ENCODE measurements at places on chromosomes 1 and 21.

DNA sequence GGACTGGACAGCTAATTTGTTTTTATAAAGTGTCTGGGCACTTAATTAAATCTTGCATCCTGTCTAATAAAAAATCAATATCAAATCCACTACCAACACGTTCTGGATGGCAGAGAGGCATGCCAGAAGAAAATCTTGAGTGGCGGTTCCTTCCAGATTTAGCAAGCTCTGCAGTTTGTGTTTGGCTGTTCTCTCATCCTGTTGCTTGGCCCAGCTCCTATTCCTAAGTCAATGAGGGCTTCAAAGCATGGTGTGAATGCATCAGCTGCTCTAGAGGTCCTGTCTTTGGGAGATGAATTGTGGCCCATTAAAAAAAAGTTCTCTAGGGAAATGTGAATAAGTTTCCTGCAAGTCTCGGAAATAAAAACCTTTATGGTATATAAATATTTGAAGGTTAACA is 90.3 kb downstream of the DISC1 start:
- DNase-seq = no peak

GRCh38 chr1:38291906-38292521 is 245.4 kb upstream of the POU3F1 start:
- DNase-seq = no peak

DNA sequence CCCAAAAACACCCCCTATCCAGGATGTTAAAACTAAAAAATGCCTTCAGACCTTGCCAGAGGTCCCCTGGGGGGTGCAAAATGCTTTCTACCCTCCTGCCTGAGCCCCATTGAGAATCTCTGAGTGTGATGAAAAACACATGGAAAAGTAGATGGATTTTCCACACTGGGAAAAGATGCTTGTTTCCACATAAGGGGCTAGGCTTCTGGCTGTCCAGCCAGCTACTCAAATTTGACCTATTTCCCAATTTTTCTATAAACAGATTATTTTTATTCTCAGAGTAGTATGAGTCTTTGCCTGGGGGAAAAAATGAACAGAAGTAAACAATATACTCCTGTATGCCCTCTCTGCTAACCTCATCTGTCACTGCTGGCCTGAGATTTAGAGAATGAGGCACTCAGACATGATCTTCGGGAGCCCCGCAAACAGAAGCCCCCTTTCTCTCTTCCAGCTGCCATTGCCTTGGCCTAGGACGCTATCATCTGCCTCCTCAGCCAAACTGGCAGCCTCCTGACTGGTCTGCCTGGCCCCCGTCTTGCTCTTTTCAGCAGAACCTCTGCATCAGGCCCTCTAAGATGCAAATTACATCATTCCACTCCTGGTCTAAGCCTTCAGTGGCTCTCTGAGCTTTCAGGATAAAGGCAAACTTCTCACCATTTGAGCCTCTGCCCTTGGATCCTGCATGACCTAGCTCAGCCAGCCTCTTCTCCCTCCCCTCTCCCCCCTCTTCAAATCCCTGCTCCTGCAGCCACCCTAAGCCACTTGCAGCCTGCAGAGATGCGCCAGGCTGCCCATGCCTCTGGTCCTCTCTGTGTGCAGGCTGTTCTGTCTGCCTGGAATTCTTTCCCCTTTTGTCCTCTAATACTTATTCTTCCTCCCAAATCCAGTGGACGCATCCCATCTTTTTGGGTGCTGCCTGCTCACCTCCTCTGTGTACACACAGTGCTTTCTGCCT is 39.7 kb upstream of the TMEM125 start:
- no peak for DNase-seq

- DNase-seq = no peak
Measured at GRCh38 chr1:24294716-24295371, 24.3 kb upstream of the GRHL3 start.

- no peak for DNase-seq
Measured at GRCh38 chr1:3102641-3103040, 33.6 kb downstream of the PRDM16 start.

GRCh38 chr1:14661222-14661621 is 62.7 kb downstream of the KAZN start:
- DNase-seq = no peak

DNA sequence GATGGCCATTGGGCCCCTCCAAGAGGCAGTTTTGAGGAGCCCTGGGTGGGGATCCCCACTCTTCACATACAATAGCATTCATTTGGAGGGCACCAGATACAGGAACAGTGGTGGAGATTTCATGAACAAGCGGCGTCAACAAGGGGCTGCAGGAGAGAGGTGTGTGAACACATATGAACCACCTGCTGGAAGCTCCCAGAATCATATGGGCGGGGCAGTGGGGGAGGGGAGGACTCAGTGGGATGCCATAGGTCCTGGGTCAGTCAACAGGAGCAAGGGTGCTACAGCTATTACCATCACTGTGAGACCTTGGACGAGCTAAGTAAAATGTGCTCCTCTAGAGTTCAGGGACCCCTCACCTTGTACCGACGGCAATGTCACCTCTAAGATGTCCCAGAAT is 100.4 kb upstream of the IRF2BP2 start:
- no peak for DNase-seq

DNA sequence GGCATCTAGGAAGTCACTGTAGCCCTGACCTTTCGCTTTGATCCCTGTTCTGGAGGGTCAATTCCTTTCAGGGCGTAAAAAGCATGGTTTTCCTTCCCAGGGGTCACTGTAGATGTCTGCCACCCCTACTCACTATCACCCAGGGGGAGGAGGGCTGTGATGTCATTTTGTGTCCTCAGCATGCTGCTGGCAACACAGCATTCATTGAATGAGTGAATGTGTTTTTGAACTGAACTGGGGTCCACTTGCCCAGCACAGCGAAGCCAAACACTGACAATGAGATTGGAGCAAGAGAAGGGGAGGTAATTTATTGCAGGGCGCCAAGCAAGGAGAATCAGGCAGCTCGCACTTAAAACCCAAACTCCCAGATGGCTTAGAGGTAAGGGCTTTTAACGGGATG is 78.2 kb upstream of the PGBD5 start:
- DNase-seq = no peak

DNA sequence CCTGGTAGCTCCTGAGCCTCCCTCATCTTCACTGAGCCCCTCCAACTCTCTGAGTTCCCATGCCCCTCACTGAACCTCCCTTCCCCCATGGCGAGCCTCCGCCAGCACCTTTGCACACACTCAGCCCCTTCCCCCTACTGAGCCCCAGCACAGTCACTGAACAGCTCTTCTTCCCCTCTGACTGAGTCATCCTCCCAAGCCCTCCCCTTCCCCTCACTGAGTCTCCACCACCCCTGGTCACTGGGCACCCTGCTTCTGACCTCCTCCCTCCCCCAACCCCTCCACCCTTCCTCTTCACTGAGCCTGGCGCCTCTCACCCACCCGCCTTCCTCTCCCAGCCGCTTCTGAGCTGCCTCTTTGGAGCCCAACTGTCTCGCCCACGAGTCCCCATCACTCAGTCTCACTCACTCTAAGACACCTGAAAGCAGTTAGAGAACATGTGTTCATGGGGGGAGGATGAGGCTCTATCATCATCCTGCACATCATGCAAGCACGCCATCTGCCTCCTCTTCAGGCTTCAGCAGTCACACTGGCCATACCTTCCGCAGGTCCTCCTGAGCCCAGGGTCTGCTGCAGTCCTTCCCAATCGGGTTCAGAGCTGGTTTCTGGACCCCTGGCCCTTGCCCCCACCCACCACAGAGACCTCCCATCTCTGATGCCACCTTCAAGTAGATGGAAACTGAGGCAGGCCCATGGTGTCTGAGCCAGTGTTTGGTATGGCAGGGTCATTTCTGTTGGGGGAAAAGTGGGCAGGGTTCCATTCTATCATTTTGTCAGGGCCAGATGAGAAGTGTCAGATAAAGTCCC is 2.0 kb upstream of the TRNP1 start:
- peak; percentile 30 for DNase-seq

GRCh38 chr1:244060117-244060516 is 9.0 kb downstream of the ZBTB18 start:
- DNase-seq = no peak

DNA sequence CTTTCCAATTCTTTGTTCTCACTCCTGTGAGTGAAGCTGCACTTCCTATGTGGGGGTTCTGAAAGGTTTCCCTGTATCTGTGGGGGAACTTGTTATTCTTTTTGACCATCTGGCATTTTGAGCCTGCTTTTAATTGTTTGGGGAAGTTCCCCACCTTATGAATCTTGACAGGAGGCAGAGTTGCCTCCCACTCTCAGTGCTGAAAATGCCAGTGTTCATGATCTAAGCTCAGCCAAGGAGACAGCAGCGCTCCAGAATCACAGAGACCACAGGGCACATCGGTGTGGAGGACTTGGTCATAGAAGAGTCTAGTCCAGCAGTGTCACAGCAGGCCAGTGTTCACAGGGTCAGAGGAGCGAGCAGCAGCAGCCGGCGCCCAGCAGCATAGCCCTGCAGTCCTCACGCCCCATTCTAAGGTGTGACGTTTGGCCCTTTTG is 63.8 kb upstream of the PRDX6 start:
- DNase-seq = no peak

- no peak for DNase-seq
Measured at GRCh38 chr21:42332557-42333317, 17.5 kb upstream of the TFF3 start.

- DNase-seq = no peak
Measured at GRCh38 chr1:180085331-180085730, 69.3 kb upstream of the QSOX1 start.

DNA sequence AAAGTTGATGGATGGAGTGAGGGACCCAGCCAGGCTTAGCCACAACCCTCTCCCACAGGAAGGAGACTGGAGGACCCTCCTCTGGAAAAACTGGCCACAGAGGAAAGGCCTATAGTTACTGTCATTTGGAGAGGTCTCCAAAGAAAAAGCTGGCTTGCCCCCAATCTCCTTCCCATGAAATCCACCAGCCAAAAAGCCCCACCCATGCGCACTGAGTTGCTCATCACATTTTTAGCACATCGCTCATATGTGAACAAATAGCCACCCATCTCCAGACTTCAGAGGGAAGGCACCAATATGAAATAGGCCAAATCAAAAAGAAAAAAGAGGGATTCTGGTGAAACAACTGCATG is 36.9 kb upstream of the QSOX1 start:
- DNase-seq = no peak

Data from activated T-cell treated with anti-CD3 and anti-CD28 coated beads, Interleukin-2, amount 50 U/mL, for 72 hours (primary cell).